ENCODE measurements at places on chromosomes 2 and 18.

DNA sequence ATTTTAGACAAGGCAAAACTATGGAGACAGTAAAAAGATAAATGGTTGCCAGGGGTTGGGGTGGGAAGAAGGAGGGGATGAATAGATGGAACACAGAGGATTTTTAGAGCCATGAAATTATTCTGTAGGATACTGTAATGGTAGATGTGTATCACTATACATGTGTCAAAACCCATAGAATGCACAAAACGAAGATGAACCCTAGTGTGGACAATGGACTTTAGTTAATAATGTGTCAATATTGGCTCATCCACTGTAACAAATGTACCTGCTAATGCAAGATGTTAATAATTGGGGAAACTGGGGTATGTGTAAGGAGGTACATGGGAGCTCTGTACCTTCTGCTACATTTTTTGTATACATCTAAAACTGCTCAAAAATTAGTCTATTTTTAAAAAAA lies 1.8 kb upstream of the CD302 start:
- no peak for DNase-seq

DNA sequence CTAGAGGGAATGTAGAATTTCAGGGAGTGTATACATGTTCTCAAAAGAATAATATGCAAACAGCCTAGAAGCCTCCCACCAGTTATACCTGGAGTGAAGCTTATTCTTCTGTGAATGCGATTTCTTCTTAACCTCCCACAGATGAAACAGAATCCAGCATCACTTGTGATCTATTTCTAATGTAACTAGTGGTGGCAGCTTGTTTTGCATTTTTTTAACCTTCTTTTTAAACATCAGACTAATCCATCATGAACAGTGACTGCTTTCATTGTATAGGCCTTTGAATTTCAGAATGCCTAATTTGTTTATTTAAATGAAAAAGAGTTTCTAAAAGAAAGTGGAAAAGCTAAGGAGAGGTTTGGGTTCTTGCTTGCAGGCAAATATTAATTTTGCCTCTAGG lies 85.7 kb upstream of the EPHA4 start:
- DNase-seq, result no peak

DNA sequence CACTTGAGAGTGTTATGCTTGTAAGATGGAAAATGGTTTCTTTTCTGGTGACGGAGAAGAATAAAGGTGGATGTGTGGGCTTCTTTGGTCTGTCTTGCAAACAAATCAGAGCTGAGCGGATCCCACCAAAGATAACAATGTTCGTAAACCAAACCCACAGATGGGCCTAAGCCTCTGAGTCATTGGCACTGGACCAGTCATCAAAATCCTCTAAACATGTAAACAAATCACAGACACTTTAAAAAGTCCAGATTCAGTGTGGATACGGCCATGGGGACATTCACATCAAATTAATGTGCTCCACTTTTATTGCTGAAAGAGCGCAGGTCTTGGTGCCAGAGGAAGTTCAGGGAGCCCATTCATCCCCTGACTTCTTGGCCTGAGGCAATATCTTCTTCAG lies 60.5 kb upstream of the TMEM200C start:
- DNase-seq, result no peak

DNA sequence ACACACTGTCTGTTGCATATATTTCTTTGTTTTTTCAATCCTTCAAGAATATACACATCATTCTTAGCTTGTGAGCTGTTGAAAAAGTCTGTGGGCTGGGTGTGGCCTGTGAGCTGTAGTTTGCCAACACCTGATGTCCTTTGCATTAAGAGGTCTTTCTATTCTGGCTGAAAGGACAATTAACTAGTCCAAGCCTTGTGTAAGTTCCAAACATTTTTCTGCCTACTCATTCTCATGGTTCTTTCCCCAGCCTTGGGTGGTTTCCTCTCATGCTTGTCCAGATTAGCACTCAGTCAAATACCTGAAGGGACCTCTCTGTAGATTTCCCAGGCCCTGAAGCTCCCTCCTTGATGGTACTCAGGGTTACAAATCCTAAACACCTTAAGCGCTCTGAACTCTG lies 57.8 kb upstream of the NABP1 start:
- DNase-seq, result no peak

DNA sequence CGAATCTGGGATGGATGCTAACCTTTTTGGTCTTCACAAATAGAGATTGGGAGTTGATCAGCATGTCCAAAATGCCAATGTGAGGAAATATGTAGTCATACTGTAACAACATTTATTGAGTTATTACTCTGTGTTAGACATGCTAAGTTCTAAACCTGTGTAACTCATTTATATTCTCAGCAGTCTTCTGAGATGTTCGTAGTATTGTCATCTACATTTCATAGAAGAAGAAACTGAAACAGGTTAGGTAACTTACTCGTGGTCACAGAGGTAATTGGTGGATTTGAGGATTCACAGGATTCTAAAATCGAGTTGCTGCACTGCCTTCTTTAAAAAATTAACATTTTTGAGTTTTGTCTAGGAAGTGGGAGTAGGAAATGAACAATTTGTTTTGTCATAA lies 162.1 kb downstream of the UBE2E3 start:
- DNase-seq, result no peak

GRCh38 chr2:23489471-23490322 lies 104.7 kb downstream of the KLHL29 start:
- DNase-seq, result no peak

DNA sequence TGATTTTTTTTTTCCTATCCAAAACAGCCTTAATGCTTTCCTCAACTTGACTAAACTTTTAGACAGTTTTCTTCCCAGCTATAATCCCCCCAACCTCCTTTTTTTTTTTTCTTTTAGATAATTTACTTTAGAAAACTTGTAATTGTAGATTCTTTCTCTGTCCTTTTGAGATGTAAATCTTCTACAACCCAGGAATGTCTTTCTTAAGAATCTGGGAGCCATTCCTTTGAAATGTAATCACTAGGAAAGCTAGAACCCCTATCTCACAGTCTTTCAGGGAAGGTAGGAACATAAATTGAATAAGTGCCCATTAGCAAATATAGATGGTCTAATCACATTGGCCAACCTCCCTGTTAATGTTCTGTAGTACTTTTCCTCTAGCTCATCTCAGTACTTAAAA lies 285.4 kb downstream of the NUP35 start:
- no peak for DNase-seq

DNA sequence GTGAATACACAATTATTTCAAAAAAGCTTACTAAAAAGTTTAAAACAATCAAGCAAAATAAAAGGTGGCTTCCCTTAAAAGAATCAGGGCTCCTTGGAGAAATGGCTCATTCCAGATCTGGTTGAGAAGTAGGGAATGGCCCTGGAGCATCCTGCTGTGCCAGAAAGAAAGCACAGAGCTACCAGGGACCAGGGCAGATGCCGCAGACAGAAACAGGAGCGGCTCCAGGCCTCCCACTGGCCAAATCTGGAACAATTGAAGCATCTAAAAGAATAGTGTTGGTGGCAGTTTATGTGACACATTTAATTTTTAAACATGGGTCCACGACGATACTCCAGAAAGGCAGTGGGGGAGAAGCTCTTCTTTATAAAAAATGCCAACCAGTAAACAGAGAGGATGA lies 75.5 kb downstream of the GBX2 start:
- DNase-seq, result no peak

DNA sequence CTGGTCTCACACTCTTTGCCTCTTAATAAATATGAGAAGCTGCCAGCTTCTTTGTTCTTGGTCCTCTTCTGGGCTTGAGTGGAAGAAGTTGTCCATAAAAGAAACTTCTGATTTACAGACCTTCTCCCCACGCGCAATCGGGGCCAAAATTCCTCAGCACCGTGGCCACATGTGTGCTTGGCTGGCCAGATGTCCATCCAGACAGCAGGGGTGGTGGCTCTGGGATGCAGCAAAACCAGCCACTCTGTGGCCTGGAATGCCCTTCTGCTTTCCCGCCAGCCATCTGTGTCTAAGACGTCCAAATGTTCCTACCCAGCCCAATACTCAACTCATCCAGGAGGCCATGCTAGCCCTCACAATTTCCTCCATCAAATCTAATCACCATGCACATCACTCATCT lies 250.8 kb downstream of the EN1 start:
- DNase-seq, result no peak

GRCh38 chr2:11822746-11823451 lies 76.5 kb downstream of the LPIN1 start:
- peak; percentile 78 for DNase-seq

DNA sequence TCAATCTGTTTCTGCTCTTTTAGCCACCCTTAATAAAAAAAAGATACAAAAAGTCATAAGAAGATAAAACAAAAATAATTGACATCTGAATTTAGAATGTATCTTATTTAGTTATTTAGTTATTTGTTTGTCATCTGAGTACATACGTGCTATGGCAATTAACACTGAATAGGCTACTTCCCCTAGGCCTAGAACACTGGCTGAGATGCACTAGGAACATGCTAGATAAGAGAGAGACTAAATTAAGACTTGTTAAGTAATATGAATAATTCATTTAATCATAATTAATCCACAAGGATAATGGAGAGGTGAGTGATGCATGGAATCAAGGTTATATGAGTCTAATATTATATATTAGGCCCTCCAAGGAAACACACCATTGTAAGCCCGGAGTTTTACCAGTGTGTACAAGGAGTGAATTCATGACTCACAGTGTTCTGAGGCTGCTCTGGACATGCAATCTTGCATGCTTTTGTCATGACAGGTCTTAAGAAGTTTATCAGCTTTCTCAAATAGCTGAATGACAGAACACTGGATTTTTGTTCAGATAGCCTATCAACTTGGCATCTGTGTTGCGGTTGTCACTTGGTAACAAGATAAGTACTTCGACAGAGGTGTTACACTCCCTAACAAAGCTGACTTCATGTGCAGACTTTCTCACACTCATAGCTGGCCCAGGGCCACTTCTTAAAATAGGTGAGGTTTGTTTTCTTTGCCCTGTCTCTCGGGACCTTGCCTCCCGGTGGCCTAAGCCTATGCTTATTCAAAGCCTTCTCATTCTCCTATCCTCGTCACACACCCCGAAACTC lies 5.0 kb upstream of the SERPINB2 start:
- DNase-seq, result no peak

DNA sequence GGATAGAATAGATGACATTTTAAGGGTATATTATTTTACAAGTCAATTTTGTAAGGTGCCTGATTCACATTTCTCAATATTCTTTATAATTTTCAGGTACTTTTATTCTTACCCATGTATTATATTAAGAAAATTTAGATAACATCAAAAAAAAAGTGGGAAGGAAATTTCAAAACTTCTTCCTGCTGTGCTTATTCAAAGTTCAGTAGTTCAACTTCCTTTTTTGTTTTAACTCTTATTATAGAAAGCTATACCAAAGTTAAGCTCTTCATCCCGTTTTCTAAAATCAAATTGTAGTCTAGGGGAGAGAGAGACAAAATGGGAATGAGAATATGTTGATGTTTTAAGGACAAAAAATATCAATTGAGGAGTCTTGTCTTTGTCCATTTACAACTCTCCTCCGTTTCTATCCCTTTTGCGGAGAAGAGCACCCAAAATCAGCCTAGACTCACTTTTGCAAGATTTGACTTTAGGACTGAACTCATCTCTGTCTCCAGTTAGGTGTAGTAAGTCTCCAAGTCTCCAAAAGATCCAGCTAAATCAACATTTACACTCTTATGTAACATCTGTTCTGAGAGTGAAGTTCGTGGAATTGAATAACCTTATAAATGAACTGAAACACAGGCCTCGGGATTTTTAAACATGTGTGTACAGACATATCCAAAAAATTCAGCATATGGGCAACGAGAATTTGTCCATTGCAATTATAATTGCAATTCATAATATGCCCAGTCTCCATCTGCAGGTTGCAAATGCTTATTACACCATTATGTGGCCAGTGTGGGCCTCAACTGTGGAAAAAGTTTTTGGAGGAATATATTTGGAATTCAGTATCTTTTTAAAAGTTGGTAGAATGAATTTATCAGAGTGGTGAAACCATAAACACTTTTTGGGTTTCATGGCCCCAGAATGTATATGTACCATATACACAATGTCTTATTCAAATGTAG lies 23.9 kb downstream of the FAM124B start:
- DNase-seq, result no peak

DNA sequence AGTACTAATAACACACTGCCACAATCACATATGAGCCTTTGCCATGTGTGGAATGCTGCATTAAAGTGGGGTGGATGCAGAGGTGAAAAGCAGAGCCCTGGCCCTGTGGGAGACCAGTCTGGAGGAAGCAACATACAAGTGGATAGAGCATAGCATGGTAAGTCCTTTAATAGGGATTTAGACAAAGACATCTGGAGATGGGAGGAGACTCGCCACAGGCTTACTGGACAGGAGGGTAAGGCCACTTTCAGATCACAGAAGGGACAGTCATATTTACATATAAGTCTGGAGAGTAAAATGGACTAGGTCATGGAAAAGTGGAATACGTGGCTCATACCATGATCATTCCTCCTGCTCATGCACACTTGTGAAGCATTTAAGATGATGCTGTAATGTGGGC lies 84.3 kb downstream of the PPP1R1C start:
- no peak for DNase-seq

- DNase-seq, result no peak
Observed at GRCh38 chr2:226717719-226718118, 81.9 kb downstream of the IRS1 start.

- no peak for DNase-seq
Observed at GRCh38 chr2:38178119-38178518, 102.2 kb upstream of the CYP1B1 start.

GRCh38 chr2:101047774-101048173 lies 45.7 kb downstream of the RPL31 start:
- no peak for DNase-seq

DNA sequence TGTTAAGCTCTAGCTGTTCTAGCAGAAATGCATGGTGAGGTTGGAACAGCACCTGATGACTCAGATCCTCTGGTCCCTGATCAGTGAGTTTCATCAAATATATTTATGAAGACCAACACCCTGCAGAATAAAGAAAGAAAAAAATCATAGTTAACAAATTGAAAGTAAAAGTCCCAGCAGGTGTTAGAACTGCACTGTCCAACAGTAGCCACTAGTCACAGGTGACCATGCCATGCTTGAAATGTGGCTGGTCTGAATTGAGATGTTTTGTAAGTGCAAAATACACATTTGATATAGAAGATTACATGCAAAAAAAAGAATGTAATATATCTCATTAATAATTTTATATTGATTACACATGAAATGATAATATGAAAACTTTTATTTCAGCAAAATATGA lies 1010.7 kb upstream of the ZEB2 start:
- no peak for DNase-seq

- DNase-seq, result no peak
Observed at GRCh38 chr2:74915743-74916142, 42.7 kb upstream of the POLE4 start.

DNA sequence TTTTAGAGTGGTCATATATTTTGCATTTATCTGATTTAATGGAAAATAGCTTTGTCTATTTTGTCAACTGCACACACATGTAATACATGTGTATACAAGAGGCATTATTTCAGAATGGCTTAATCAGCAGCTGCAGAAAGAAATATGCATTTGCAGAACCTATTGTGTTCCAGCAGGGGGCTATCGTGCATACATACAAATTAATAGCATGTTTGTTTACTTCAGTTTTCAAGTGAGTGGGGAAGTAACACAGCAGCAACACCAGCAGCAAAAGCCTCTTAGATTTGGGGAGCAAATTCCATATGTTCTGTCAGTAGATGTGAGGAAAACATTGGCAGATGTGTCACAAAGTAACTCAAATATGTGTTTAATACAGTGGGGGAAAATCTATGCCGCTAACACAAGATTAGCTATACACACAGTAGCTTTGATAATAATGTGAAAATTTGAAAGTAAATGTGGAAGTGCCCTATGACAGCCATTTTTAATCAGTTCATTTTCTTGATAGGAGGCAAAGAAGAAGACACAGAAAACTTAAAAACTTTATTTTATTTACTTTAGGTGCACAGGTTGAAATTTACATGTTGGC lies 218.1 kb downstream of the WDR7 start:
- peak; percentile 50 for DNase-seq
